ENCODE measurements at places on chromosomes 1 and 21. TPM values are rescaled to one million over a fixed set of nuclear protein-coding genes. Genes with fewer than 3 reads are reported as not detected.

DNA sequence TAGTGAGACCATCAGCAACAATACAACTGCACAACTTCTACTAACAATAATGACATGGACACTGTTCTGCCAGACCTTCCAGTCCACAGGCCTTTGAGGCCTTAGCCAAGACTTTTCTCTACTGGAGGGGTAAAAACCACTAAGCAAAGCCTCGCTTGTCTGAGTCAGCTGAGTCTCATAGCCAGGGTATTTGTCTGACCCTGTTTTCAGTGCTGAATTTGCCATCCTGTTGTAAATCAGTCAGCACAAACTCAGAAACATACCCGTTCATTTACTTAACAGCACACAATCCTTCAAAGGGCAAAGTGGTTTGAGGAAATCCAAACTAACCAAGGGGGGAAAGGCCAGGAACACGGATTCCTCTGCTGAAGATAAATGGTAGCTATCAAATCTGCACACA, 537.8 kb downstream of the SMYD3 start:
- H3K4me1 ChIP-seq = no peaks in the 10 kb centered on the region
- H3K27ac ChIP-seq = no peak overlapping the region
- H3K36me3 ChIP-seq = no peaks in the 10 kb centered on the region
- no peak for DNase-seq

GRCh38 chr1:194654956-194655355, 1468.5 kb upstream of the B3GALT2 start:
- no peaks in the 10 kb centered on the region for H3K27me3 ChIP-seq
- no peak overlapping the region for H3K4me3 ChIP-seq
- no peak for DNase-seq
- H3K36me3 ChIP-seq = no peaks in the 10 kb centered on the region

RIPK4 gene
- 0.99 TPM for total RNA-seq

GRCh38 chr1:26409191-26409807, 1.3 kb upstream of the LIN28A start:
- H3K36me3 ChIP-seq = no peaks in the 10 kb centered on the region
- peaks cover 41% of the 10 kb centered on the region for H3K27me3 ChIP-seq
- DNase-seq = no peak
- H3K27ac ChIP-seq = no peak overlapping the region
- H3K4me3 ChIP-seq = no peak overlapping the region

DNA sequence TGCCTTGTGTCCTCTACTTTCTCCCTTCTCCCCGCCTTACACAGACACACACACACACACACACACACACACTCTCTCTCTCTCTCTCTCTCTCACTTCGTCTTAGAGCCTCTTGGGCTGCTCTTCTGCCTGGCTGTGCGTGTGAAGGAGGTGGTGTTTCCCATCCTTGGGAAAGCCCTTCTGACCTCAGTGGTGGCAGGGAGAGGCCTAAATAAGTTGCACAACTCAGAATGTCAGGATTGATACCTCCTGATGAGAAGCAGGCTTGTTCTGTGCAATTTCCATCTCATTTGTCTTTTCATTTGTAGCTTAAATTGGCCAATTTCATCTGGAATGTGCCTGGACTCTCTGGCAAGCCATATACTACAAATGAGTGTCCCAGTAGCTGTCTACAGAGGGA, 25.0 kb downstream of the LRRN2 start:
- H3K36me3 ChIP-seq = no peaks in the 10 kb centered on the region
- H3K27ac ChIP-seq = no peak overlapping the region
- H3K4me3 ChIP-seq = no peak overlapping the region
- H3K27me3 ChIP-seq = no peaks in the 10 kb centered on the region
- DNase-seq = no peak

- no peaks in the 10 kb centered on the region for H3K27me3 ChIP-seq
- H3K4me3 ChIP-seq = no peak overlapping the region
- DNase-seq = no peak
- peak overlapping the region; percentile 52 for H3K27ac ChIP-seq
- peaks cover 69% of the 10 kb centered on the region for H3K4me1 ChIP-seq
Observed at GRCh38 chr1:12609469-12610003, 8.5 kb downstream of the DHRS3 start.

DNA sequence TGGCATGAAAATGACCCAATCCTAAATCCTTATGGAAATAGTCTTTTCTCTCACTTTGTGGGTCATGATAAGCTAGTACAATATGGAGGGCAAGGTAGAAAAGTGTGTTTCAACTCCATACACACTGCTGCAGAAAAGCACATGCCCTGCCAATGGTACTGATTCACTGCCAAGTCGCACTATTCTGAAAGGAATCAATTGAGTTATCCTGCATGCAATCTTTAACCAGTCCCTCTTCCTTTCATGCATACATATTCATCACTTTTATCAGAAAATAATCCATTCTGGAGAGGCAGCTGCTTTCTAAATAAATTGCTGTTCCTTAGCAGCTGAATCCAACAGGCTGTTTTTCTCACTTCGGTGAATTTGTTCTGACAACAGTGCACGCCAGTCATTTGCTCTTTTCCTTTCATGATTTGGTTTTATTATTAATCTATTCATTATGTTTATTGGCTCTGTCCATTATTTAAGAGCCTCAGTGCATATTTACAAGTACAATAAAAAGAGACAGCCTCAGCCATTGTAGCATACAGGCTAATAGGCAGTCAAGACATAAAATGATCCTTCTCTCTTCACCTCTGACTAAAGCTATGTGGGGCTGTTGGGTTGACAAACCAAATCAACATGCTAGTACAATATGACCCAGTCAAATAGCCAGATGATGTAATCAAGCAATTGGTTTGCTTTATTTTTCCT, 108.8 kb downstream of the CHD1L start:
- H3K36me3 ChIP-seq = no peaks in the 10 kb centered on the region
- H3K27me3 ChIP-seq = no peaks in the 10 kb centered on the region
- no peak for DNase-seq
- no peak overlapping the region for H3K4me3 ChIP-seq

DNA sequence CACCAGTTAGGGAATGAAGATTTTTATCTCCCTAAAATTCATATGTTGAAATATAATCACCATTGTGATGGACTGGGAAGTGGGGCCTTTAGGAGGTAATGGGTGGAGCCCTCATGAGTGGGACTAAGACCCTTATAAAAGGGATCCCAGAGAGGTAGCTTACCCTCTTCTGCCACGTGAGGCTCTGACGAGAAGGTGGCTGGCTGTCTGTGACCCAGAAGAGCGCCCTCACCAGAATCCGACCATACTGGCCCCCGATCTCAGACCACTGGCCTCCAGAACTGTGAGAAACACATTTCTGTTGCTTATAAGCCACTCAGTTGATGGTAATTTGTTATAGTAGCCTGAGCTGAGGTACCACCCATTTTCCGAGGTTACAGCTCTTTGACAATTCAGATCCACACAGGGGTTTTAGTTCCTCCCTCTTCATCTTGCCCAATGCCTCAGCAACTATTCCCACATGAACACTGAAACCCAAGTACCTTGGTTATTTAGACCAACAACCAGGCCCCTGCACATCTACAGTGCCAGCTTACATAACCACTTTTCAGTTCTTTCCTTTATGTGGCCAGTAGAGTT, 27.6 kb upstream of the HUNK start:
- no peak overlapping the region for H3K27ac ChIP-seq
- H3K36me3 ChIP-seq = no peaks in the 10 kb centered on the region
- H3K4me3 ChIP-seq = no peak overlapping the region
- H3K27me3 ChIP-seq = no peaks in the 10 kb centered on the region
- DNase-seq = no peak

DNA sequence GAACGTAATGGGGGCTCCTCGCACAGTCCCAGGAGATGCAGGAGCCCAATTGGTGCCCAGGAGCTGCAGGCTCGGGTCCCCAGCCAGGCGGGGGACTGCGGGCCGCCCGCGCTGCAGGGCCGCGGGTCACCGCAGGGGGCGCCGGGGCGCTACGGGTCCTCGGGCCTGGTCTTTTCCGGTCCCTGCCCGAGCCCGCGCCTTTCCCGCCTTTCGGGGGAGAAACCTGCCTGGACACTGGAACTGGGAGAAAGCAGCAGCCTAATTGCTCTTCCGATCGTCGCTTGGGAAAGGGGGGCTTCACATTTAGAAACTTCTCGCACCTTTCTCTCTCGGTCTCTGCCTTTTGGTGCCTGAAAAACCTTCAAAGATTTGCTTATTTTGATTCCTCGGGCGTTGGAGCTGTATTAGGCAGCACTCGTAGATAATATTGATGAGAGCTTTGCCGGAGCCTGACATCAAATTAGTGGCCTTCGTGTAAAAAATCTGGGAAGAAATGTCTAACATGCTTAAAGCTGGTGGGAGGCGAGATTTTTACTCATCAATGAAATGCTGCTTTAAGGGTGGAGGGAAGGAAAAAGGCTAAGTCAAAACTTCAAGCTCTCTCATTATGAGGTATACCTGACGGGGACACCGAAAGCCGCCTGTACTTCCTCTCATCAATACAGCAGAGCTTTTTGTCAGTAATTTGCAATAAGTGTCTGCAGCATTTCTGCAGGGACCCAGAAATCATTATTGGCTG, 12.6 kb upstream of the BARHL2 start:
- peaks cover 81% of the 10 kb centered on the region for H3K27me3 ChIP-seq
- H3K27ac ChIP-seq = no peak overlapping the region
- peaks cover 37% of the 10 kb centered on the region for H3K4me1 ChIP-seq
- no peaks in the 10 kb centered on the region for H3K36me3 ChIP-seq
- peak overlapping the region; percentile 2 for H3K4me3 ChIP-seq
- DNase-seq = peak; percentile 53

Data from esophagus muscularis mucosa (tissue), 4 donors.